Tibial artery (tissue), 4 donors: ENCODE measurements at places on chromosomes 1 and 21.

DNA sequence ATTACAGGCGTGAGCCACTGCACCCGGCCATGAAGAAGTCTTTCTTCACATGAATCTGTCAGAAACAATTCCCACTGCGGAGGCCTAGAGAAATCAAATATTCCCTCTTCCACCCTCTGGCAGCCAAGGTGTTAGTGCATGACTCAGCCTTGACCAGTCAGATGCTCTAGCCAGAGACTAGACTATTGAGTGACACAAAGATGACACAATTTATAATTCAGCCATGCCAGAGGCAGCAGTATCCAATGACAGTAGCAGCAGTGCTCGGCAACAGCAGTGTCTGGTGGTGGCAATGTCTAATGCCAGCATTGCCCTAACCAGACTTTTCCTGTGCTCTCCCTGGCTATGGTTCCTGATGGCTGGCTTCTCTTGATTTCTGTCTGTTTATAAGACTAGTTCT, 8.7 kb downstream of the CTXND2 start:
- DNase-seq: no peak

GRCh38 chr1:67256291-67257172, 51.1 kb upstream of the IL12RB2 start:
- DNase-seq: no peak

- no peak for DNase-seq
Measured at GRCh38 chr1:234868296-234869147, 258.5 kb upstream of the IRF2BP2 start.

GRCh38 chr1:41320895-41321676, 40.1 kb upstream of the FOXO6 start:
- DNase-seq: no peak

DNA sequence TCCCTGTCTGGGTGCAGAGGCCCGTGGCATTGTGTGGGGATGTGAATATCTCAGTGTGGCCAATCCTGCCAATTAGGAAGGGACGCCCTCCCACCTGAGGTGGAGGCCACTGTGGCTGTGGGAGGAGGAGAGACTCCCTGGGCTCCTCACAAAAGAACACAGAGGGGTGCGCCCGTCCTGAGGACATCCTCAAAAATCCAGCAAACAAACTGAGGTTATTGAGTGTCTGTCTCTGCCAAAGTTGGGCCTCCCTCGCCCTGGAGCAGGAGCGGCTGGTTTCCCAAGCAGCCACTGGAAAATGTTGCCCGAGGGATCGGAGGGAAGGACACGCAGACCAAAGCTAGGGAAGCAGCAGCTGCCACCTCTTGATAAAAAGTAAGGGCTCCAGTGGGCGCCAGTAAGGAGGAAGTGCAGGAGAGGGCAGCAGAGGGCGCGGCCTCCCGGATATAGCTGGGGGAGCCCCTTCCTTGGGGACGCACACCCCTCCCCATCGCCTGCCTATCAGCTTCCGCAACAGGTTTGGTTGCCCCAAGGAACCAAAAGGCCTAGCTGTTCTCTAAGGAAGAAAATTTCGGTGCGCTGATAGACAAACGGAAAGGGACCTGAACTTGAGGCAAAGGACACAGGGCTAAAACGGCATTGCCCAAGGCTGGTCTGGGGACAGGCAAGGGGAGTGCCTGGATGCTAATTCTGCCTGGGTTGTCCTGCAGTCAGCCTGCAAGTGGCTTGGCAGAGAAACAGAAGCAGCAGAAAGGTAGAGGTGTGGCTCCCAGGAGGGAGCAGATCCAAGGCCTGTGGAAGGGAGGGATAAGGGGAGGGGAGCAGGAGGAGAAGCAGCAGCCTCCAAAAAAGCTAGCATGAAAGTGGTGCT, 1.7 kb upstream of the GRIK3 start:
- no peak for DNase-seq

- no peak for DNase-seq
Measured at GRCh38 chr1:104235141-104235540, 485.4 kb downstream of the AMY1C start.

DNA sequence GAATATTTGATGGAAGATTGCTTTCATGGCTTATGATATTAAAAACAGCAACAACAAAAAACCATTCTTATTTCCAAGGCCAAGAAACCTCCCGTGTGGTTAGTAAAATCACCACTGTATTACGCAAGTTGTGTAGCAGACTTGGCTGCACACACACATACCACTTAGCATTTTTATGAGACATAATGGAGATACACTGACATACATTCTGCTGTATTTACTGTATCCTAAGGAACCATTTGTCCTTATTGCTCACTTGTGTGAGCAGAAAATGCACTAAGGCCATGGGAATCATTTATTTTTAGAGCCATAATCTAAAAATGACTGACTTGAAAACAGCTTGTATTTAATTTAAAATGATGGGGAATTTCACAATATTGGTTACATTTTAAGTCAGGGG, 584 bp upstream of the C1orf141 start:
- DNase-seq: no peak

- DNase-seq: no peak
Measured at GRCh38 chr1:117942293-117942692, 12.8 kb downstream of the WDR3 start.

GRCh38 chr1:8752411-8752810, 65.0 kb downstream of the RERE start:
- no peak for DNase-seq

- DNase-seq: no peak
Measured at GRCh38 chr1:68777851-68778250, 281.0 kb upstream of the DEPDC1 start.

GRCh38 chr1:178407655-178408054, 89.1 kb downstream of the CLEC20A start:
- DNase-seq: no peak

GRCh38 chr1:235999259-235999925, 65.5 kb downstream of the NID1 start:
- no peak for DNase-seq

GRCh38 chr1:86854352-86854751, 59.6 kb downstream of the SELENOF start:
- DNase-seq: no peak

DNA sequence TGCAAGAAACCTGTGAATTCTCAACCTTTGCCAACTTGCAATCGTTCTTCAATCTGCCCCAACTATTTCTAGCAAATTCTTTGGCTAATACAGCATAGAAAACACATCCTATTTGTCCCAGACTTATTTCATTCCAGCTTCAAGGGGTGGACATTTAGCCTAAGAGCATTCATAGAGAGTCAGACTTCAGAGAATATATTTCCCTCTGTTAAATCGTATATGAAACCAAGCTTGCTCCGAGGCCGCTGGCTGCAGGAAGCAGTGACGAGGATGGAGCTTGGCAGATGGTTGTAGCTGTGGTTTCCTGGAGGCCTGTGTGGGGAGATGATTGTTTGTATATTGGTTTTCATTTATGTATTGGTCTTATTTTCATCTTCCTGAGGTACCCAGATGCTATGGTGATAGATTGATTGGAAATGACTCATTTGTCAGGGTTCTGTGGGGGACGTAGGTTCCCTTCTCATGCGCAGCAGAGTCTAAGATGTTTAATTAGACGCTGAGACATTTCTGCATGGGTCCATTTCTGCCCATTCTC, 26.1 kb downstream of the MAN1C1 start:
- no peak for DNase-seq

DNA sequence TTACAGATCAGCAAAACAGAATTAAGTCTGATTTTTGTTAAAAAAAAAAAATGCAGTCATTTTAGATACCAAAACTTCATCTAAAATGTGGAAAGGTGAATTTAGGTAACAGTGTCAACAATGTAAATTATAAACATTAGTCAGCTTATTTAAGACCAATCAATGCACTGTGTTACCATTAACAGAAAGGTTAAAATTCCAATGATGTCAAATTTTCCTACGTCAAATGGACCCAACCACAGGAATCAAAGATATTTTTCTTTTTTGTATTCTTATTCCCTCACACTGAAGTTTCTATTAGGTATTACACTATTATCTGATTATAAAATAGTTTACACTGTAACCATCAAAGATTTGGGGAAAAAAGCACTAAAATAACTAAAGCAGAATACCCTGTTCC, 6.5 kb downstream of the ARHGAP29 start:
- no peak for DNase-seq

DNA sequence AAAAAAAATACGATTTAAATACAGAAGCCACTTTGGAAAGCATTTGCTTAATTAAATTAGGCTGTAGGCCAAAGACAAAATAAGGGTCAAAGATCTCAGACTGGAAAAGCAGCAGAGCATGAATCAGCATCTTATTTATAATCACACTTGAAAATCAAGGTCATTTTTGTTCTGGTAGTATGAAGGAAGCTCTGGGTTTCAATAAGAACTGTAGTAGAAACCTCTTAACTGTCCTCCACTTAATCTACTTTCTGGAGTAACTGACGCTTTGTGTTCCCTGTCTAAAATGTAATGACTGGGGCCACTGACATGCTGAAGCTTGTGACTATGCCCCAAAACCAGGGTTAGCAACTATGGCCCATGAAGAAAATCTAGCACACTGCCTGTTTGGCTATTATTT, 450.7 kb upstream of the ZP4 start:
- no peak for DNase-seq

GRCh38 chr1:41051022-41051421, 29.5 kb upstream of the SLFNL1 start:
- DNase-seq: no peak

- DNase-seq: no peak
Measured at GRCh38 chr1:44724296-44724954, 6.5 kb downstream of the RNU5D-1 start.

- peak; percentile 70 for DNase-seq
Measured at GRCh38 chr1:47849591-47850261, 147.5 kb downstream of the TRABD2B start.

DNA sequence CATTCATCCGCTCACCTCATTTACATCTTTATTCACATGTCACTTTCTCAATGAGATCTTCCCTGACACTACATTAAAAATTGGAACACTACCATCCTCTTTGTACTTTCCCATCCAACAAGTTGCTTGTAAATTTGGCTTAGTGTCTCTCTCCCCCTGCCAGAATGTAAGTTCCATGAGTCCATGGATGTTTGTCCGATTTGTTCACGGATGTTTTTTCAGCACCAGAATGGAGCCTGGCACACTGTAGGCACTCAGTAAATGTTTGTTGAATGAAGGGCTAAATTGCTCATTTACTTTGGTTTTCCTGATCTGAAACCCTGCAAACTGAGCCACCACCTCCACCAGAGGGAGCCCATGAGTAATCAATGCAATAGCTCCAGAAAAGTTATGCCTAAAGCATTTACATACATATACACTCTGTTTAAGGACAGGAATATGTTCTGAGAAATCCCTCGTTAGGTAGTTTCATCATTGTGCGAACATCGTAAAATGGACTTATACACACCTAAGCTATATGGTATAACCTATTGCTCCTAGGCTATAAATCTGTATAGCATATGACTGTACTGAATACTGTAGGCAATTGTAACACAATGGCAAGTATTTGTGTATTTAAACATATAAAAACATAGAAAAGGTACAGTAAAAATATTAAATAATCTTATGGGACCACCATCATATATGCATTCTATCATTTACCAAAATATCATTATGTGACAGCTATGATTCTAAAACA, 2.8 kb upstream of the EYA3 start:
- DNase-seq: peak; percentile 68

DNA sequence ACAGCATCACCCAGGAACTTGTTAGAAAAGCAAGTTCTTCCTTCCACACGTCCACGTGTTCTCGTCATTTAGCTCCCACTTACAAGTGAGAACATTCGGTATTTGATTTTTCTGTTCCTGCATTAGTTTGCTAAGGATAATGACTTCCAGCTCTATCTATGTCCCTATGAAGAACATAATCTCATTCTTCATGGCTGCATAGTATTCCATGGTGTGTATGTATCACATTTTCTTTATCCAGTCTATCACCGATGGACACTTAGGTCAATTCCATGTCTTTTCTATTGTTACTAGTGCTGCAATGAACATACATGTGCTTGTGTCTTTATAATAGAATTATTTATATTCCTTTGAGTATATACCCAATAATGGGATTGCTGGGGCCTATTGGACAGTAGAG, 368.7 kb upstream of the RUNX1 start:
- DNase-seq: no peak

DNA sequence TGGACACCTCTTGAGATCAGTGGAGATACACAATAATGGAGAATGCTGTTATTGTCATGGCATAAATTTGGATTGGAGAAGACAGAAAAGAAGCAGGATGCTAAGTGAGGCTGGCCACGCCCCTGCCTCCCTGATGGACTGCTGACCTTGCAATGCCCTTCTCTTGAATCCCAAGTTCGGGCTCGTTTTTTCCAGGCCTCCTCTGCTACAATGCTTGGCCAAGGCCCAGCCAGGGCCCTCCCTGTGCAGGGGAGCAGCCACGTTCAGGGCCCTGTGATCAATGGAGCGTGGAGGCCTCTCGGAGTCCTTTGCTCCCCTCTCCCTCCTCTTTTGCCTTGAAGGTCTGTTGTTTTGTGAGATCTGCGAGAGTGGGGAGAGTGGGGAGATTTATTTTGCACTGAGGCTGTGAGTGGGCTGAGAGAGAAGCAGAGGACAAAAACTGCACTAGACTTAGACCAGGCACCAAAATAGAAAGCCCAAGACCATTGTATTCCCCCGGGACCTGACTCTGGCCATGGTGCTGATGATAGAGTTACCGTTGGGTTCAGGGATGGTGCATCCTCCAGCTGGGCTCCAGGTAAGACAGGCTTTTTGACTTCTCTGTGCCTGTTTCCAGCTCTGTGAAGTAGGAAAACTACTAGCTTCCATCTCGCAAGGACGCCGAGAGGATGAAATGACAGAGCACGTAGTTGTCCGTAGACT, 268.6 kb downstream of the KAZN start:
- no peak for DNase-seq

GRCh38 chr1:101313356-101313755, 76.5 kb downstream of the S1PR1 start:
- DNase-seq: no peak

DNA sequence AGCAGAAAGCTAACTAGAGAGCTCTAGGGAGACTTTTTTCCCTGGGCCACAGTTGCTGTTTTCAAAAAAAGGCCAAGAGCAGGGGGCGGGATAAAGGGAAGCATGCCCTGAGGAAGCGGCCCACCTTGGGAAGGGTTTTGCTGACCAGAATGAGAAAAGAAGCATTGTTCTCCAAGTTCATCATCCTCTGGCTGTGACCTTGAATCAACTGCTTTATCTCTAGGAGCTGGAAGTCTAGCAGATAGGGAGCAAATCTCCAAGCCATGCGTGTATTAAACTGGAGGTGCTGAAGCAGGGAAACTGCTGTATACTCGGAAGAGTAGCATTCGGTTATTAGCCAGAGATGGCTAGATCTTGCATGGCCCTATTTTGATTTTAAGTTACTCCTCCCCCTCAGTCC, 64.8 kb downstream of the ATP2B4 start:
- DNase-seq: no peak

- no peak for DNase-seq
Measured at GRCh38 chr1:28273216-28273860, 14.0 kb downstream of the SESN2 start.

DNA sequence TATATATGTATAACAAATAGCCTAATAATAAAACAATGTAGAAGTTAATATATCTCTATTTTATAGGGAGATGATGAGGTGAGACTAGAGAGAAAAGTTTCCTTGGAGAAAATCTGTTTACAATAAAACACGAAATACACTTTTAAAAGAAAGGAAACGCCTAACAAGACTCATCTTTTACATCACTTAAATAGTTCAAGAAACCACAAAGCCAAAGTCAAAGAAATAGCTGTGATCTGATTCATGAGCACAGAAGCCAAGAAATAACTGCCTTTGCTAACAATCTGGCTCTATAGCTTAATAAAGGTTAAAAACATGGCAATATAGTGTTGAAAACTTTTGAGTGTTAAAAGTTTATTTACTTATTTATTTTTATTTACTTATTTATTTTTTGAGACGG, 61.5 kb downstream of the TOR3A start:
- no peak for DNase-seq
